ENCODE measurements at places on chromosomes 7 and 10.

DNA sequence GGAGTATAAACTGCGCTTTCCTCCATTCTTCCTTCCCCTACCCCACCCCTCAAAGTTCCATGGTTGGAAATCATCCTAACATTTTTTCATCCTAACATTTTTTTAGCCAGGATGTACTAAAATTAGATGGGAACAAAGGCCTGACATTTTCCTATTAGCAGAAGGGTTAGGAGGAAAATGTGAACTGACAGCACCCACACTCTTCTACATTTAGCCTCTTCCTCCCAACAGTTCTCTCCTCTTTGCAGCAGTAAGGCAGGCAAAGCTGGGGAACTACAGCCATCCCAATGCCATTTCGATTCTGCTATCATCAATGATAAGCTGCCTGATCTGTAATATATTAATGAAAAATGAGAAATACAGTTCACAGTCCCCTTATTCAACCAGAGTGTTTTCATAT, 11.4 kb upstream of the FAM53B start:
- no peak for DNase-seq

DNA sequence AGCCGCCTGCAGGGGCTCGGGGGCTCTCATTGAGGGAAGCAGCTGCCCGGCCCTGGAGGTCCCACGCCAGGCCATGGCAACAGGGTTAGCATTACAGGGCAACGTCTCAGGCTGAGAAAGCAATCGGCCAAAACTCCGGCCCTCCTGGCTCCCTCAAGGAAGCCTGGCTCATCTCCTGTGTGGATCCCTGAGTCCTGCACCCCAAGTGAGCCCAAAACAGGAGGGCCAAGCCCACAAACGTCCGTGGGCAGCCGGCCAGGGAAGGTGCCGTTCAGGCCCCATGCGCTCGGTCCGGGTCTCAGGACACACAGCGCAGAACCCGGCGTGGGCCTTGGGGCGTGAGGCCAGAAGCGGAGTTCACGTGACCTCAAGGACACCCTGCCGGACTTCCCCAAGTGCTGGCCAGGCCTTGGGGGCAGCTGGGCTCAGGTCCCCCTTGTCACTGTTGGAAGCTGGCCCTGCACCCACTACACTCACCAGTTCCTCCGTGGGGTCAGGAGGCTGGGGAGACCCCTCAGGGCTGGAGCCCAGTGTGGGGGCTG, 8.0 kb upstream of the PWWP2B start:
- no peak for DNase-seq

- no peak for DNase-seq
These were observed 904 bp downstream of the NPTX2 start for GRCh38 chr7:98617960-98618418.

DNA sequence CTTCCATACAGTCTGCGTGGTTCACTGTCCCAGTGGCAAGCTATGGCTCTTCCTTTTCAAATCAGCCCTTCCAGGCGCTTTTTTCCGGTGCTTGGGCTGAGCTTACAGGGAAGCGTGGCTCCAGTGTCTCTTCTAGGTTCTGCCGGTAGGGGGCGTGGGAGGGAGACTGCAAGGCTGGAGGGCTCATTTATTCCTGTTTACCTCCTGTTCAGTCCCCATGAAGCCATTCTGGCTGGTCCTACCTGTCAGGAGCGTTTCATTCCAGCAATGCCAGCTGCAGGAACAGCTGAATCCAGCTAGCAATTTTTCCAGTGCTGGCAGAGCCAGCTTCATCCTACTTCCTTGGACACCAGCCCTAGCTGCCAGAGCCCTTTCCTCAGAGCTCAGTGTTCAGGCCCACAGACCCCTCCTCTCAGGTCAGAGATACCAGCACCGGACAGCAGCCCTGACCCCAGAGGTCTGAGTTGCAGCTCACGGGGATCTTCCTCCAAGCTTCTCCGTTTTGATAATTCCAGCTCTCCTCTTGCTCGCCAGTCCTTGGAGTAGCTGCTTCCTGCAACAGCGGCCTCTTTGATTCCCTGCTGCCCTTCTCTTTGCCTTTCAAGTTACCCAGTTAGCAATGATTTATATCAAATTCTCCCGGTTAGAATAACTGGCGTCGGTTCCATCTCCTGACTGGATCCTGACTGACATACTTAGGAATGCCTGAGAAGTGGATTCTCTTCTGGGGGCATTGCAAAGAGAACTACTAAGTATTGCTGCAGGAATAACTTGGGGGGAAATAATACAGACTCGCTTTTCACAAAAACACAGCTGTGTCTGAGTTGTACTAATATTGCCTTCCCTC, 129.8 kb downstream of the FRMD4A start:
- DNase-seq = no peak

GRCh38 chr10:111506266-111507034, 429.6 kb downstream of the ADRA2A start:
- DNase-seq = no peak

GRCh38 chr10:49375611-49376010, 20.3 kb downstream of the DRGX start:
- no peak for DNase-seq

GRCh38 chr7:56099653-56100052, 6.6 kb downstream of the CHCHD2 start:
- no peak for DNase-seq

GRCh38 chr7:70734411-70734810, 397.5 kb upstream of the GALNT17 start:
- no peak for DNase-seq

DNA sequence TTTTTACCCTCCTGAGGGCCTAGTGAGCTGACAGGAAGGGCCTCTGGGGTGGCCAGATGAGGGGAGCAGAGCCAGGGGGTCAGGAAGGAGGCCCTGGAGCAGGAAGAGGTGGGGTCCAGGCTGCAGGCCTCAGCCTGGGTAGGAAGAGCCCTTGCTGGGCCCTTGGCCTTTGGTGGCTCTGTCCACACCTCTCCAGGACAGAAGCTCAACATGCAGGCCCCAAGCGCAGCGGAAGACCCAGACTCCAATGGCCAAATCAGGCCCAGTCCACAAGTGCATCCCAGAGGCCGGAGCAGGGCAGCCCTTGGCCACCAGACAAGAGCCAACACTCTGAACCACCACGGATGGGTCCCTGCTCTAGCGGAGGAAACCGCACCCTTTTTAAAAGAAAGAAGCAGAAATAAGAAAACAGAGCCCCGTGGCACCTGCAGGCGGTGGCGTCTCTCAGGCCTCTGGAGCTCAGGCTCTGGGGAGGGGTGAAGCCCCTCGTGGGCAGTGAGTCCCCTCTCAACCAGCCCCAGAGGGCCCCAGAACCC, 52.8 kb downstream of the FOXL3 start:
- DNase-seq = no peak

GRCh38 chr10:71220689-71221540, 8.5 kb downstream of the UNC5B start:
- DNase-seq = no peak

GRCh38 chr10:63781226-63781625, 260.0 kb downstream of the REEP3 start:
- DNase-seq = no peak

DNA sequence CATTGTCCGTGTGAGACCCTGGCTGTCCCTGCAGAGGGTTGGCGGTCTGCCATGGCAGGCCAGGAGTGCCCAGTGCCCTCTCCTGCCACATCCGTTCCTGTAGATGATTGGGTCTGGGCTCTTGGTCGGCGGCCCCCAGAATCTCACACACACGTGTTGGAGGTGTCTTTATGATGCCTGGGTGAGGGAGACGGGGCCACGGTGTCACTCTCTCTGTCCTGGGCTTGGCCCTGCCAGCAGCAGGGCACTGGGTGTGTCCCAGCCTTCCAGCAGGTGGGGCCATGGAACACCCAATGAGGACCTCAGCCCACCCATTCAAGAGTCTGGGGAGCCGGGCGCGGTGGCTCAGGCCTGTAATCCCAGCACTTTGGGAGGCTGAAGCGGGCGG, 30.2 kb downstream of the UNC5B start:
- DNase-seq = no peak

- DNase-seq = no peak
These were observed 14.9 kb downstream of the SFTPD start for GRCh38 chr10:79933961-79934360.

GRCh38 chr7:55521917-55522902, 50.1 kb downstream of the VOPP1 start:
- DNase-seq = no peak

DNA sequence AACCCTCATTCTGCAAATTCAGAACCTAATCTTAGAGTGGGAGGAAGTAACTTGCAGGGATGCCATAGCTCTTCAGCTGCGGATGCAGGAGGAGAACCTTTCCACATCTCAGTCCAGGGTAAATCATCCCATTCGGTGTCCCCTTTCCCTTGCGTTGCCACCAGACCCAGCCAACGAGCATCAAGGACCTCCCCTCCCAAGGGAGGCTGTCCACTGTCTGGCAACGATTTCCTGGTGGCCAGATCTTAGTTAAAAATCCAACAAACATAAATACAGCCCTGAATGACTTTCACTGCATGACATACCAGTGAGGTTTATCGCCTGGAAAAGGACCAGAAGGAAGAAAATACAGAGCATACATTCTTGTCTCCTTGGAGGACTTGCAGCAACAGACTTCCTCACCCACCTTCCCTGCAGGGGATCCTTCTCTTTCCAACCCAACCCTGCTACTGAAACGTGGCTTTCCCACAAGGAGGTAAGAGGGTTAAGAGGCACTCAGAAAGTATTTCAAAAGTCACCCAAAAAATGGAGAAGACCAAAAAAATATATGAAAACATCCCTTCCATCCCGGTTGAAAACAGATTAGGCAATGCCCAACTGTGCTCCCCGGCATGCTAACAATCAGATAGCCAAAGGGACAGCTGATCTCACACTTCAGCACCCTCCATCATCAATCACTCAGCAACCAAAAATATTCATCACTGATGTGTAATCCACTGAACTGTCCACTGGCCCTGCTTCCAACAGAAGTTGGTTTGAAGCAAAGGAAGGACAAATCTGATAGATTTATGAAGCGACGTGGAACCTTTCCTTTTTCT, 206.6 kb downstream of the TNS3 start:
- DNase-seq = no peak

GRCh38 chr7:55965100-55965470, 700 bp downstream of the NIPSNAP2 start:
- no peak for DNase-seq

- no peak for DNase-seq
These were observed 78.3 kb upstream of the LRRC17 start for GRCh38 chr7:102834466-102834865.

GRCh38 chr10:92451431-92451830, 122.5 kb downstream of the IDE start:
- no peak for DNase-seq

GRCh38 chr10:44468525-44468924, 83.6 kb upstream of the CXCL12 start:
- DNase-seq = no peak

GRCh38 chr10:26412932-26413331, 25.2 kb upstream of the APBB1IP start:
- DNase-seq = no peak

- no peak for DNase-seq
These were observed 163.2 kb downstream of the AVL9 start for GRCh38 chr7:32658467-32658869.

GRCh38 chr10:110356628-110357245, 52.0 kb upstream of the SMNDC1 start:
- no peak for DNase-seq

DNA sequence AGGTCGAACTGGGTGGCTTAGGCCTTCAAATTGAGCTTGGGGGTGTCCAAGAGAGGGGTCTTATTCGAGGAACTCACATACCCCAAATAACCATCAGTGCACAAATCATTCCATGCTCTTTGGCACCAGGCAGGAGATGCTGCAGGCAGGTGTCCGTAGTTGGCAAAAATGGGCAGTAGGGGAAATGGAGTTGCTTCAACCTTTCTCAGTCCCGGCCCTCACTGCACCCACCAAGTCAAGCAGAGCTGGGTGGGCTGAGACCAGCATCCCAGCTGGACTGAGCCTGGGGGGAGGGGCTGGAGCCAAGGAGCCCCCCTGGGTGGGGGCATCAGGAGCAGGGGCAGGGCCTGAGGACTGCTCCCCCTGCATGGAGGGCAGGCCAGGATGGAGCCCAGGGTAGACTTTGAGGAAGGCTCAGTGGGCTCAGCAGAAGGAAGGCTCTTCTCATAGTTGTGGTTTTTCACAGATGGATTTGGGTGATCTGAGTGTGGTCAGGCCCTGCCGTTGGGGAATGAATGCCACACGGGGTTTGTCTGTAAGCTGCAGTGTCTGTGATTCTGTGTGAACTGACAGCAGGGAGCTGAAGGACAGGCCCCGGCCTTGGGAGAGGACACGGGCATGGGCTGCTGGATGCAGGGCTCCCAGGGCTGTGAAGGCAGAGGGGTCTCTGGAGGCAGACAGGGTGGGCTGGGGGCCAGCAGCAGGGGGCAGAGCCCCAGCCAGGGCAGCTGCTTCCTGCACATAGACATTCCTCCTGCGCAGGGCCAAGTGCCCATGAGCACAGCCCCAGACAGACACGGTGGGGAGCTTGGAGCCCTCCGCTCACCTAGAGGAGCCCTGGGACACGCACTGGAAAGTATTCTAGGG, 144.5 kb downstream of the ADCY1 start:
- DNase-seq = no peak

- DNase-seq = no peak
These were observed 46.7 kb upstream of the MDFIC start for GRCh38 chr7:114875186-114875585.

DNA sequence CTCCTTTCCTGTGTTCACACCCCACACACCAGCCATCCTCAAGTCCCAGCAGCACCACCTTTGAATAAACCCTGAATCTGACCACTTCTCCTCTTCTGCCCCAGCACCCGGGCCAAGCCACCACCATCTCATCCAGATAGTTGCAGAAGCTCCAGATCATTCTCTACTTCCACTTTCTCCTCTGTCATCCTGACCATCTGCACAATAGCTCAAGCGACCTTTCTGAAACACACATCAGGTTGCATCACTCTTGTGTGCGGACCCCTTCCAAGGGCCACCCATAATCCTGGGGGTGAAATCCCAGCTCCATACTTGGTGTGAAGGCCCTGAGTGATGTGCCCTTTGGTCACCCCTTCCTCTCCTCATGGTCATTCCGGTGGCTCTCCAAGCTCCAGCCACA, 187.4 kb upstream of the GALNT17 start:
- no peak for DNase-seq

- no peak for DNase-seq
These were observed 484.0 kb upstream of the GALNT17 start for GRCh38 chr7:70647801-70648498.

DNA sequence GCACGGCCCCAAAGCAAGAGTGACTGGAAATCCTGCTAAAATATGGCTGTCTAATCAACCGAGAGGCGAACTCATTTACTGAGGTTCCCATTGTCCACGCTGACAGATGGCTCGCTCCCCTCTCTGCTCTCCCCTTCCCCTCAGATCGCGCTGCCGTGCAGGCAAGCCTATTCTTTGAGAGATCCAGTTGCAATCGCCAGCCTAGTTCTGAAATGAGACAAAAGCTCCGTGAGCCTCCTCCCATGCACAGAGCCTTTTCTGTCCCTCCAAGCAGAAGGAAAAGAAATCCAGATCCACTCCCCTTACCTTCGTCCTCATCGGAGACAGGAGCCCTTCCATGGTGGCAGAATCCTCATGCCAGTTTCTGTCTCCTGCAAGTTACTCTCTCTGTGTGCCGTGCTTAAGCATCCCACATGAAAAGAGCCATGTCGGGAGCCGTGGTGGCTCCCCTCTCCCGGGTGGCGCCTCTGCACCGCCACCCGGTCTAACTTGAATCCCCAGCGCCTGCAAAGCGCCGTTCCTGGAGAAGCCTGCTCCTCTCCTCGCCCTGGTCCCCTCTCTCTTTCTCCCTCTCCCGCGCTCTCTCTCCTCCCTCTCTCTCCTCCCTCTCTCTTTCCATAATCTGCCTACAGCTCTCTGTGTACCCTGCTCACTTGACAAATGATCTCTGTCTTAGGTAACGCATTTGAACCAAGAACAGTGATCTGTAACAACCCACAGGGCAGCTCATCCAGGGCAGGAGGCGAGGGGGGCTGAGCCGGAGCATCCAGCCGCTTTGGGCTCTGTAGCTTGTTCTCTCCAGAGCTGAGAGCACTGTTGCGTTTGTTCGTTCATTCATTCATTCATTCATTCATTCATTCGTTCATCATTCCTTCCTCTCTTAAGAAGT, 156.8 kb downstream of the FRMD4A start:
- no peak for DNase-seq
